ENCODE measurements at places on chromosomes 7 and 10.

GRCh38 chr7:139855498-139856270 is 26.6 kb downstream of the TBXAS1 start:
- no peak for DNase-seq

- no peak for DNase-seq
Observed at GRCh38 chr7:54615537-54615936, 73.4 kb downstream of the VSTM2A start.

DNA sequence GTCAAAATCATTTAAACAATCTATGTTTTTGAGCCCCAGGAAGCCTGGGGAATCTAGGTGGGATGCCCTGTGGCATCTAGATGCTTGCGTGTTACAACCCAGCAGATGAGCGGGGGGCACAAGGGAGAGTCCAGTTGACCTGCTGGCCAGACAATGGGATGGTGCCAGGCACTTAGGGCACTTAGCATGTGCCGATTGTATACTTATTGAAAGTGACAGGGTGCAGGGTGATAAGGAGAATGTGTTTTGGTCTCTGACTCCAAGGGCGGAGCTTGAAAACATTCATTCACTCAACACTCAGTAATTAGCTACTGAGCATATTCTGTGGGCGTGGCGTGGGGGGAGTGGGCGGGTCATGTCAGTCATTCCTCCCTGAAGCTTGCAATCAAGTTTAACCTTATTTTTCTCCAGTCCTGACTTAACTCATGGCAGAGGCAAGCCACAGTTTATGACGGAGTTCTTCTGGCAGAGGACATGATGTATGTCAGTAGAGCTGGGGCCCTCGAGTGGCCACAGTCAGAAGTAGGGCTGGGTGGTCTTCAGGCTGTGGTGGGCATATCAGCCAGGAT is 115.1 kb downstream of the PRKCQ start:
- DNase-seq: no peak

DNA sequence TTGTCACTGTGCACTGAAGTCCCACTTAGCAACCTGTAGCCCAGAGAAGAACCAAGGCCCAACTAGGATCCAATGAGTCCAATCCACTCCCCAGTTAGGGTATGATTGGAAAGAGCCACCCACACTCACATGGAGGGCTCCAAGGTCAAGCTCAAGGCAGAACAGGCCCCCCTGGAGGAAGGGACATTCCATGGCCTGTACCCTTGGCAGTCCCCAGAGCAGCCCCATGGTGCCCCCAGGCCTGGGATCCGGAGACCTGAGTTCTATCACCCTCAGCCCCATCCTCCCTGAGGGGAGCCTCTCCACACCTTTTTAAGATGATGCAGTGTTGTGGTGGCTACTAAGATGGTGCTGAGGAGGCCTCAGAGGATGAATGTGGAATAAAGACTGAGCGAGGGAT is 231.4 kb downstream of the GRID1 start:
- DNase-seq: no peak
